ENCODE measurements at places on chromosomes 13 and 19.

DNA sequence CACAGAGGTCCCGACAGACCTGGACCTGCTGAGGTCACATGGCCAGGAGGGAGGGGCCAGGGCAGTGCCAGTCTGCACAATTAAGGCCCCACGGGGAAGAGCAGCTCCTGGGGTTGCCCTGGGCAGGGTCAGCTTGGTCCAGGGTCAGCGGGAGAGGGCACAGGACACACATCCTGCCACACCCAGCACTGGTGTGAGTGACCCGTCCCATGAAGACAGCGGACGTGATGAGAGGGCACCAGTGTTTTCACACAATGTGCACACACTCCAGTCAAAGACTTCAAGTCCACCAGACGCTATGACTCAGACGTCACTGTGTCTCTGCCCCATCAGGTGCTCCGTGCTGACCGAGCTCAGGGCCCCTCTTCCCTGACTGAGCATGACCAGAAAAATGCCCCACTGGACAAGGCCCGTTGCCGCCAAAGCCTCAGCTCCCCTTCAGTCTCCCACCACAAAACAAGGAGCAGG lies 4.2 kb downstream of the TMEM259 start:
- no peak for DNase-seq

DNA sequence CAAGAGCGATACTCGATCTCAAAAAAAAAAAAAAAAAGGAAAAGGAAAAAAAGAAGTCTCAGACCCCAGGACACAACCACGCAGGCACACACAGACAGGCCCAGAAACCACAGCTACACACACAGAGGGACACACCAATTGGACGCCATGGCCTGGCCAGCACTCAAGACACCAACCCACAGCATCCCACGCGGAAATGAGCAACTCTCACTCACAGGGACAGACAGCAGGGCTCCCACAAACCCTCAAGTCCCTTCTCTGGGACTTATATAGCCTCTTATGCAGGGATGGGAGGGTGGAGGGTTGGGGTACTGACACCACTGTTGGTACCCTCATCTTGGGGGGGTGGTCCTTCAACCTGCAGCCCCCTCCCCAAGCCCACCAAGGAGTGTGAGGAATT lies 5.9 kb downstream of the NOTCH3 start:
- no peak for DNase-seq

DNA sequence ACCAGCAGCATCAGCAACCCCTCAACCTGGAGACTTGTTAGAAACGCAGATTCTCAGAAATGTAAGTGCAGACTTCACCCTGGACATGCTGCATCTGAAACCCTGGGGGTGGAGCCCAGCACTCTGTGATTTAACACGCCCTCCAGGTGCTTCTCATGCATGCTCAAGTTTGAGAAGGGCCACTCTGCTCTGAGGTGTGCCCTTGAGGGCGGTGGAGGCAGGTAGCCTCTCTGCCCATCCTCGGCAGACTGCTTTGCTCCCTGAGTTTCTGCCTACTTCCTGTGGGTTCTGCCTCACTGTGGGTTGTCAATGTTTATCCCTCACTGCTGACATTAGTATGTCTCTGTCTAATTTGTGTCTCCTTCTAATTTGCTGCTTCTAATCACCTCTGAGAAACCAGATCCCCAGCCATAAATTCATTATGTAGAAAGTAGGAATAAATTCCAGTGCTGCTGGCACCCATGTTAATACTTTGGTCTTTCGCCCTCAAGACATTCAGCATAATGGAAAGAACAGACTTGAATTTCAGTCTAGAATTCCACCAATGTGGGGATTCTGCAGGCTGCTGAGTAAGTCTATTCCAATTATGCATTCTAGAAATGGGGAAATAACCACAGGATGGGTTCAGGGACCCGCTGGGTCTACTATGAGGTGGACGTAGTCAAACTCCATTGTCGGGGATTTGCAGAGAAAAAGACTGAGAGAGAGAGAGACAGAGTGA lies 51.3 kb upstream of the CYSLTR2 start:
- no peak for DNase-seq

DNA sequence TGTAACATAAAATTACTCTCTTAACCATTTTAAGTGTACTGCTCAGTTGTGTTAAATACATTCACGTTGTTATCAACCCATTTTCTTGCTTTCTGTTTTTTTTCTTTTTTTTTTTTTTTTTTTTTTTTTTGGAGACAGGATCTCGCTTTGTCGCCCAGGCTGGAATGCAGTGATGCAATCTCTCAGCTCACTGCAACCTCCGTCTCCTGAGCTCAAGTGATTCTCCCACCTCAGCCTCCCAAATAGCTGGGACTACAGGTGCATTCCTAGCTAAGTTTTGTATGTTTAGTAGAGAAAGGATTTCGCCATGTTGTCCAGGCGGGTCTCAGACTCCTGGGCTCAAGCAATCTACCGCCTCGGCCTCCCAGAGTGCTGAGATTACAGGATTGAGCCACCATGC lies 42.5 kb upstream of the C13orf42 start:
- DNase-seq, result no peak

DNA sequence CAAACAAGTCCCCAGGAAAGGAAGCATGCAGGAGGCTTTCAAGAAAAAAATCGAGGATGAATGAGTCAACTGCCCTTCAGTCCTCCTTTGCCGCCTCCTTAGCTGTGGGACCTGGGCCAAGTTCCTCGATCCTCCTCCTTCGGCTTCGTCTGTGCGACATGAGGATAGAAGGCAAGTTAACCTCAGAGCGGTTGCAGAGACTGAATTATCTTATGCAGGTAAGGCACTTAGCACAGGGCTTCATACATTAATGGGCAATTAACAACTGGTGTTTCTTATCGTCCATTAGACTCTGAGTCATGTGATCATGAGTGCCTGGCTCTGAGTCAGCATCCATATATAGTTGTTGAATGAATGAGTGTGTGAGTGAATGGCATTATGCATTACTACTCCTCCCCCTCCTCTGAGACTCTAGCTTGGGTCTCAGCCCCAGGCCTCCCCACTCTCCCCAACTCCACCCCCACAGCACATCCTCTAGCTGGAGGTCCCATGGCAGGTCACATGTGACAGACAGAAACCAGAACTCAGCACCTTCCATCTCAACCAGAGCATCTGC lies 1.6 kb upstream of the TTC9B start:
- no peak for DNase-seq

DNA sequence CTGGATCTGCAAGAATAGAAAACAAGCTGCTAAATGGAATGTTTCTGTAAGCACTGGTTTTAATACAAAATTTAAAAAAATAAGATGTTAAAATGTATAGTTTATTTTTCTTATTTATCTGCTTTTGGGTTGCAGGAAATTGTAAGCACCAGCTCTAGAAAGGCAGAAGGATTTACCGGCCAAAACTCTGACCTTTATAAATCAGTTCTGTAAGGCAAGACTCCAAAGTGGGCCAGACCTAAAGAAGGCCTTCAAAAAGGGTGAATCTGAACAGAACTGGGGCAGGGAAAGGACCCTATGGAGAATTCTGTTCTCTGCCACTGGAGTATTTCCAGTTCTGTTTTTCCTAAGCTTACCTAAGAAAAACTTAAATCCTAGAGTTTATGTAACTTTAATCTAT lies 19.3 kb downstream of the ZNF100 start:
- DNase-seq, result no peak

DNA sequence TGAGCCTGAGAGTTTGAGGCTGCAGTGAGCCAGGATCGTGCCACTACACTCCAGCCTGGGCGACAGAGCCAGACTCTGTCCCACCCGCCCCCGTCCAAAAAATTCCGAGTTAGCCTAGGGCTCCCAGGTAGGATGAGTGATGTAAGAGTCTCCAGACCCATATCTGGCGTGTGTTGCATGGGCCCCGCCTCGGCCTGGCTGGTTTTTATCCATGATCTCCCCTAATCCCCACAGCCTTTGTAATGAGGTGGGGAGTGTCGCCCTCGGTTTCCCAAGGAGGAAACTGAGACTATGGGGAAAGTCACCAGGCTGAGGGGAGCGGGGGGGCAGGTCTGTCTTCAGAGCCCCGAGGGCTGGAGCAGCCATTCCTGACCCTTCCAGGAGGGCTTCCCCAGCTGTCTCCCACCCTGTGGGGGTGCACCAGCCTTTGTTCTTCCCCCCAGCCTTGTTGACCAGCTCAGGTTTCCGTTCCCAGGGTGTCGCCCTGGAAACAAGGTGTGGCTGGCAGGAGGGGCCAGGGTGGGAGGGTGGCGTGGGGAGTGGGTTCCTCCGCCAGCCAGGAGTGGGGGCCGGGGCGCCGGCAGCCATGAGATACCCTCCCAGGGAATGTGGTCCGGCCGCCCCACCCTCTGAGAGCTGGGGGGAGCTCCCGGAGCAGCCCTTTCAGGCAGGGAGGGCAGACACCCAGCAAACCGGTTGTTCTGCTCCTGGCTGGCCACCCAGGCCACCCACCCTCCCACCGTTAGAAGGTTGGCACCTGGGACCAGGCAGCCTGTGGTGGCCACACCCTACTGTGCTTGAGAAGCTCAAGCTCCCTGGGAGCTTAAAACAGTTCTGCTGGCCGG lies 11.5 kb downstream of the MYH14 start:
- no peak for DNase-seq

- no peak for DNase-seq
These were observed 36.6 kb upstream of the PEPD start for GRCh38 chr19:33558151-33558550.

DNA sequence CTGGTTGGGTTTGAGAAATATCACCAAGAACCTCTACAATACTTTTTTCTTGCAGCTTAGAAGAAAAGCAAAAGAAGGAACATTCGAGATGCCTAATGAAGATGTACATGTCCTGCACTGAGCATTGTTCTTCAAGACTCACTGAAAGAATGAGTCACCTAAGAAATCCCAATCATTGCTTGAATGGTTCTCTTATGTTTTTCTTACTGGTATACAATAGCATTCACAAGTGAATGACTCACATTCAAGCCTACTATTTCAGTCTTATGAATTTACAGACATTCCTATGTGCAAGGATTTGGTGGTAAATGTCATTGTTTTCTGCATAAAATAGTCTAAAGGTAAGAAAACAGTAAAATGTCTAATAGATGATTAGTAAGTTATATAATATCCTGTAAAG lies 594.6 kb downstream of the PCDH9 start:
- DNase-seq, result no peak

GRCh38 chr13:99980201-99980823 lies 1.3 kb upstream of the ZIC2 start:
- no peak for DNase-seq

DNA sequence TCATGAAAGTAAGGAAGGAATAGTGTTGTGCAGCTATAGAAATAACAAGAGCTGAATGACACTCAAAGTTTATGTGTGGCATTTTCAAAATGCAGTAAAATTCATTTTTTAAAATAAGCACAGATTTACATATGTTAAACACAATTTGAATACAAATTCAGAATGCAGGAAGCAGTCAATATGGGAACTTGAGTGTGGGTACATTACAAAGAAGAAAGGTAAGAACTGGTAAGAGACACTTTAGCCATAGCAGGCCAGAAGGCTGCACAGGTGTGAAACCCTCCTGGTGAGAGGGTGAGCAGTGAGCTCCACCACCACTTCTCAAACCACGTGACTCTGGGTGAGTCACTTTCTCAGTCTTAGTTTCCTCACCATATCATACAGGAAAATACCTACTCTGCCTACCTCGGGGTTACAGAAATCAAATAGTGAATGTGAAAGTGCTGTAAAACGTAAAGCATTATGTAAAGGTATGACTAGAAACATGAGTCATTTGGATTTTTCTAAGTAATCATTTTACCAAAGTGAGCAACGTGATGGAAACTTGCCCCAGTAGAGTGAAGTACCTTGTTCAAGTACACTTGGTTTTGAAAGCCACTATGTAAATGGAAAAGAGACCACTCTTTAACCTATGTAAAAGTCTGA lies 40.5 kb downstream of the USP12 start:
- DNase-seq, result no peak

DNA sequence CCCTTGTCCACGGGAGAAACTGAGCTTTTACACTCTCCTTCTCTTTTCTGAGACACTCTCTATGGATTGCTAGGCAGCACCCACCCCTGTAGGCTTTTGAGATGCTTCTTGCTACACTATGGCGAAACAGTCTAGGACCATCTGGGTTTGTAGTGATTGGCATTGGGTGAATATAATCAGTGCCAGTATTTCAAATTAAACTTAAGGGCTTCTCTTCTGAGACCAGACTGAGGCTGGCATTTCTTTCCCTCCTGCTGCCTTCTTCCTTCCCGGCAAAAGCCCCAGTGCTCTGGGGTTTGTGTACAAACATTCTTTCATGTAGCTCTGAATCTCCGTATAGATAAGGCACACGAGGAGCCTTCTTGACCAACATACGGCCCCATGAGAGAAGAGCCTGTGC lies 276.7 kb downstream of the SLC7A1 start:
- DNase-seq, result no peak

DNA sequence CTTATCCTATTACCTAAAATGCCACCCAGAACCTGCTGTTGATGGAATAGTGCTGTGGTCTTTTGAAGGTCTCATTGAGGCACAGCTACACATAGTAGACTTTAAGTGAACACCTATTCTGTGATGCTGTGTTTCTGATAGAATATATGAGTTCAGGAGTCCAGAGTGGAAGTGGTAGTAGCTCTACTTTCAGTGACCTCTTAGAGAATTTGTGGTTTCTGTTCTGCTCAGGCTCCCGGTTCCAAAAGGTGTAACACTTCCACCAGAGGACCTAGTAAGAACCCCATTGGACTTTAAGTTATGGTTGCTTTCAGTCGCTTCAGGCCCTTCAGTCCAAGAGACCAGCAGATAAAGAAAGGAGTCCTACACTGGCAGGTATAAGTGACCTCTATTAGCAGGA lies 11.4 kb upstream of the MYCBP2 start:
- DNase-seq, result no peak

DNA sequence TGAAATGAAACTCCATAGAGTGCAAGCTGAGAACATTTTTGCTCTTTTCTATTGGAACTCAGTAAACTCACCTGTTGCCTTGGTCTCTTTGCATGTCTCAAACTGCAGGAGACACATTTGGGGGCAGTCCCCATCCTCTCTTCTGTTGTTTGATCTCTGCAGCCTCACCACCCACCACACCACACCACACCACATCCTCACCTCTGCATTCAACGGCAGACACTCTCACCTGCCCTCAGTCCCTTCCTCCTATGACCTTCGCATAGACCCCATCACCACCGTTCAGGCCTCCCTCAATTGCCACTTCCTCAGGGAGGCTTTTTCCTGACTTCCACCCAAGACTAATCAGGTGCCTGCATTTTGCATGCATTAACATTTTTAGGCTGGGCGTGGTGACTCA lies 14.4 kb upstream of the TPM4 start:
- no peak for DNase-seq

- DNase-seq, result no peak
These were observed 316 bp upstream of the ZNF530 start for GRCh38 chr19:57599377-57599760.

DNA sequence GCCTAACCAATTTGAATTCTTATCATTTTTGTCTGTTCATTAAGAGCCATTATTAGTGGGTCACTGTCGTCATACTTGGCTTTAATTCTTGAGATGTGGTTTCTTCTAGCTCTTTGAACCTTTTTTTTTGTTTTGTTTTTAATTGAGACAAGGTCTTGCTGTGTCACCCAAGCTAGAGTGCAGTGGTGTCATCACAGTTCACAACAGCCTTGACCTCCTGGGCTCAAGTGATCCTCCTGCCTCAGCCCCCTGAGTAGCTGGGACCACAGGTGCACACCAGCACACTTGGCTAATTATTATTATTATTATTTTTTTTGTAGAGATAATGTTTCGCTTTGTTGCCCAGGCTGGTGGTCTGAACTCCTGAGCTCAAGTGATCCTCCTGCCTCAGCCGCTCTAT lies 25.8 kb upstream of the LDLR start:
- no peak for DNase-seq

- DNase-seq, result no peak
These were observed 1.3 kb upstream of the ZSCAN22 start for GRCh38 chr19:58325311-58326022.

Measured in vagina (tissue), 2 donors.